ENCODE measurements at places on chromosomes 2 and 18.

DNA sequence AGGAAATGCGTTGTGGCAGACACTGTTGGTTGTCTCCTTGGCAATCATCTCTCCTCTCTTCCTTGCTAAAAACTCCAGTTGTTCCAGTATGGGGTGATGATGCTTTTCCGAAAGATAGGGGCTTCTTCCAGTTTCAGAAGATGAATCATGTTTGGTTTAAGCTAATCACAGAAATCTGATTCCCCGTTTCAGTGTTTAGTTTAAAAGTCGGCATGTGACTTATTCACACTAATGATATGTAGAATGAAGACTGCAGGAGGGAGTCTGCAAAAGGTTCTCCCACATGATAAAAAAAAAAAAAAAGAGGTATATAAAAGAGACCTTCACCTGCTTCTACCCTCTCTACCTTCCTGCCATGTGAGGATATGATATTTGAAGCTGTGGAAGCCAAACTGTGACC is 239.0 kb upstream of the SIX2 start:
- DNase-seq, result no peak

DNA sequence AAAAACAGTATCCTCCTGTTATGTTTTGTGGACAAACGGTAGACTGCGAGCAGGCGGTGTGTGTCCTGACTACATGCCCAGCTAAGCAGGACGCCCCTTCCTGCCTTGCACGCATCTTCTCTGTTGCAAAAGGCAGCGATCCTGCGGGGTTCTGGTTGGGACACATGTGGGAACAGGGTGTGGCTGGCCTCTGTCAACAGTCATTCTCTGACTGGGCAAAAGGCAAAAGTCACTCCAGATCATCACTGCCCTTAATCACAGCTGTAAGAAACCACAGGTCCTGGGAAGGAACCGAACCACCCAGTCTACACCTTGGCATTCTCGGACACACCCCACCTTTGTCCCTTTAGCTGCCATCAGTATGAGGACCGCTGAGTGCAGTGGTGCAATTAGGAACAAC is 44.3 kb upstream of the TMEM87B start:
- DNase-seq, result no peak

DNA sequence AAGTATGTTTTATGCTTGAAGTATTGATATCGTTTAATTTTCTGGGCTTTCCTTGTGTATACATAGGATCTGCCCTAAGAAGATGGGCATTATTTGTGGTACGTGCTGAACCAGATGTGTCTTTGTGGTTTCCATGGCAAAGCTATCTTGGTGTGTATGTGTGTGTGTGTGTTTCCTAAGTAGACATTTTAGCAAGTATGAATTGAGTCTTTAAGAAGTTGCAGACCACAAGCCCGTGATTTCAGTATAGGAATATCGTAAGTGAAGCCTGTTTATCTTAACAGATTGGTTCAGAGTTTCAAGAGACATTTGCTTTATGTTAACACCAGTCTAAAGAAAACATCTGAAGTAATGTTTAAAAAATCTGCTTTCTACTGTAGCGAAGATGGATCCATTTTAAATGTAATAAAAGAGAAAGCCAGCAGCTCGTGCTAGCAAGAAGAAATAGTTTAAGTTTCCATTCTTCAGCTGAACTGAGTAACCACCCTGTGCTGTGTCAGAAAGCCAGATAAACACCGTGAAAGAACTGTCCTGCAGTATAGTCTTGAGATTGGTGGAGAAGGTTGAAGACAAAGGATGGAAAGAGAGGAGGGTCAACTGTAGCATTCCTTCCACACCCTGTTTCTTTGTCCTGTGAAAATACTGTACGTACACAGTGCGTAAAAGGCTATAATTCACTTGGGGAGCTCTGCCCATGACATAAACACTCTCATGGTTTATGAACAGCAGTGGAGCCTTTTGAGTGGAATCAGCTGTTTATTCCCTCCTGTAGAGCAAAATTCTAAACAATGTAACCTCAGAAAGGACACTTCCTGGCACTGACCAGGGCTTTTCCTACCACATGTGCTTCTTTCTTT is 91.9 kb upstream of the FOSL2 start:
- peak; percentile 91 for DNase-seq

- DNase-seq, result peak; percentile 1
These were observed 741.7 kb downstream of the PLCL1 start for GRCh38 chr2:198546122-198546521.

DNA sequence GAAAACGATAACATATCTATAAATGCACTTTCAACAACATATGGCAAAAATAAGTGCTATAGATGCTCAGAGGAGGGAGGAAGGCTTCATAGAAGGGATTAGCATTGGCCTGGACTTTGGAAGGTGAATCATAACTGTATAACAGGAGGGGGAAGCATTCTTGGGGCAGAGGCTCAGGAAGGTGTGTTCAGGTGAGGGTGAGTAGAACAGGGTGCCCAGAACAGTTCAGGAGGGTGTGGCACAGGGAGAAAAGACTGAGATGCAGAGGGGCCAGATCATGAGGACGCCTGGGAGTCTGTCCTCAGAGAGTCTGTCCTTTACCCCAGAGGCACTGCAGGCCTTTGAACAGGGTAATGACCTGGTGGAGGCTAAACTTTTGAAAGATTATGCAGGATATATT is 29.3 kb upstream of the MEP1B start:
- no peak for DNase-seq

DNA sequence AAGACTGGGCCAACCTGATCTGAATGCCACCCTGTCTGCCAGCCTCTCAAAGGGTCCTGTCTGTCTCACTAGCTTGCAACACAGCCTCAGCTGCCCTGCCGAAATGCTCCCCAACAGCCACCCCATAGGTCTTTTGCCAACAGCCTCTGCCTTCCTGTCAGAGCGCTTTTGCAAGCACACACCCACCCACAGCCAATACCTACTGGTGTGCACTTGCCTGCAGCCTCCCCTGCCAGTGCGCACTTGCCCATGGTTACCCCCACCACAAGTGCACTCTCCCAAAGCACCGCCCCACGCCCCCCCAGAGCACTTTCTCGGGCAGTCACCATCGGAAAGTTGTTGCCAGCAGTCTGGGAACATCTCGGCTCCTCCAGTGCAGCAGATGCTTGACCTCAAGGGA is 48.6 kb downstream of the RTTN start:
- DNase-seq, result no peak

- no peak for DNase-seq
These were observed 17.7 kb upstream of the MARCHF7 start for GRCh38 chr2:159694500-159695040.

GRCh38 chr18:50014606-50015005 is 180.3 kb downstream of the MYO5B start:
- DNase-seq, result no peak

DNA sequence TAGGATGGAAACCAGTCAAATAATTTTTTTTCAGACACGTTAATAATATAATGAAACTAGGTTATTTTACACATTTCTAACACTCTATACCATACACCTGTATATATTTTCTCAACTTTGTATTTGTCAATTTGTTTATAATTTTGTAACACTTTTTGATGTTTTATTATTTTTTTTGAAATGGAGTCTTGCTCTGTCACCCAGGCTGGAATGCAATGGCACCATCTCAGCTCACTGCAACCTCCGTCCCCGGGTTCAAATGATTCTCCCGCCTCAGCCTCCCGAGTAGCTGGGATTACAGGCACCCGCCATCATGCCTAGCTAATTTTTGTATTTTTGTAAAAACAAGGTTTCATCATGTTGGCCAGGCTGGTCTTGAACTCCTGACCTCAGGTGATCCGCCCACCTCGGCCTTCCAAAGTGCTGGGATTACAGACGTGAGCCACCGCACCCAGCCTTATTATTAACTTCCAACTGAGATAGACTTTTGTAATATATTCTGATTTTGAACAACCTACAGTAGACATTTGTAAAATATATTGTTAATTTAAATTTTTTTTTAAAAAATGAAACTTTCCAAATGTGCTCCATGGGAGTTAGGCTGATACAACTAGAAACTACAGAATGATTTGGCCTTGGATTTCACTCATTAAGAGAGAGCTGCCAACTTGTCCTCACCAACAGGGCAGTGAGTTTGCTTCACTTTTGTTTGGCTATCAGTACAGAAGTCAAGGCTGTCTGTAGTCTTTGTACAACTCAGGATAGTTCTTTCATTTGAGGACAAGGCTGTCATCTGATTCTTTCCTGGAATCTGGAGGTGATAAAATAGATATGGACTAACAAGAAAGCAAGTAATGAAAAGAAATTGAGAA is 33.9 kb upstream of the COBLL1 start:
- no peak for DNase-seq

DNA sequence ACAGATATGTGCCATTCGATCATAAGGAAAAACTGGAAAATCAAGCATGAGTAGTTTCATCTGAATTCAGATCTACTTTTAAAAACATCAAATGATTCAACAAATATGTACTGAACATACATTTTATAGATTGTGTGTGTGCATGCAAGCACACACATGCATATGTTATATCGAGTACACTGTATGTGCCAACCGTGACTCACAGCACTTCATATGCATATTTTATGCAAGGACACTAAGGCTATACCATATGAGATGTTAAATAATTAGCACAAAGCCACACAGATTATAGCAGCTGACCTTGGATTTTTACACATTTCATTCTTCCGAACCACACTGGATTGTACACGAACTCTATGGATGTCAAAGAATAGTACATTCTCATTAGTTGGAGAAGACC is 161.2 kb downstream of the DNAH7 start:
- DNase-seq, result no peak

GRCh38 chr2:197073701-197074433 is 147.4 kb upstream of the PGAP1 start:
- peak; percentile 80 for DNase-seq

GRCh38 chr2:216372761-216373291 is 543 bp upstream of the MARCHF4 start:
- DNase-seq, result peak; percentile 81

GRCh38 chr2:173672573-173673340 is 292.4 kb downstream of the SP3 start:
- no peak for DNase-seq

GRCh38 chr18:47756364-47757016 is 174.0 kb downstream of the SMAD2 start:
- peak; percentile 44 for DNase-seq

- DNase-seq, result no peak
These were observed 164.5 kb downstream of the LCLAT1 start for GRCh38 chr2:30611583-30611982.

DNA sequence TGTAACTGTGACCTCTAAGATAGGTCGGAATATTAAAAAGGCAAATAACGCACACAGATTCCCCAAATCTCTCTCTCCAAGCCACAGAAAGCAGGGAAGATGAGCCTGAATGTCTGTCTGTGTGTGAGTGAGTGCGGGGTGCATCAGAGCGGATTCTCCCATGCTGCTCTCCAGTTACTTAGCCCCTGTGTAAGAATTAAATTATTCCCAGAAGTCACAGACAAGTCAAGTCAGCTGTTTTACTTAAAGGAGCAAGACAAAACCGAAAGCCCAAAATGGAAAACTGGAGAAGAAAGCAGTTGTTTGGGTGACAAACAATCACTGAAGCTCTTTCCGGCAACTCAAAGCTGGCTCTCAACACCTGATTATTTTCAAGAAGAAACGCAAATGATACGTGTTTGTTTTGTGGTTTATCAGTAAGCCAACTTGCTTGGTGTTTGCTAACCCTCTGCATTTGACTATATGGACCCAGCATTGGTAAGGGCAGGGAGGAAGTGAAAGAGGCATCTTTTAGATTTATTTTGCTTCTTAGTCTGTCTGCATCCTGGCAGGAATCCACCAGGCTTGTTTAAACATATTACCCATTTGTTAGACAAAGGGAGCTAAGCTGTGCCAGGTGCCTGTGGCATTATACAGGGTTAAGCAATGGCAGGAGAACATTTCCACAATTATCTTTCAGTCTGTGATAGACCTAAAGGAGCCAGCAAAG is 121.5 kb upstream of the CREB1 start:
- DNase-seq, result peak; percentile 32
